Stimulated activated CD4-positive, alpha-beta T cell treated with anti-CD3 and anti-CD28 coated beads, Interleukin-4, amount 100 ng/mL, for 24 hours (primary cell): ENCODE measurements at places on chromosomes 3 and 15.

DNA sequence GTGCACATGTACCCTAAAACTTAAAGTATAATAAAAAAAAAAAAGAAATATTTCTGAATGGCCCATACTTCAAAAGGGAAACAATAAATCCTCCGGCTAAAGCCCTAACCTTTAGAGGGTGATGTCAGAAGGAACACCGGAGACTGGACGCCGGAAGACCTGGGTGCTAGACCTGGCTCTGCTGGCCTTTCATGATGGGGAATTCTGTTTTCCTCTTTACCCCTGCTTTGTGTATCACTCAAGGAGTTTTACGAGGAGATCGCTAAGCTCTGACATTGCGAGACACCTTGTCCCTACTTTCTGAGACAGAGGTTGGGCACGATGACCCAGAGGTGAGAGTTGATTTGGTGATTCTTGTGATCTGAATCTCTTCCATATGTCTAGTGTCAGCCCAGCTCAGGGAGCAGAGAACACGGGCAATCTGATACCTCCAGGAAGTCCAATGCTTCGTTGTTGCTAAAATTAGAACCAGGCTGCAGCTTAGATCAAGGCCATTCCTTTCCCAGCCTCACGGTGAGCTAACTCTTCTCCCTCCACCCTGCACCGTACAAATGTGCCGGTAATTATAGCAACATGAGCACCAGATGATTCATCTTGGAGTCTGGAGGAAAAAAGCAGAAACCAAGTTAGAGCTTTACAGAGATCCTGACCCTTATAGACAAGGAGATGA is 42.0 kb upstream of the CFAP161 start:
- DNase-seq, result no peak

DNA sequence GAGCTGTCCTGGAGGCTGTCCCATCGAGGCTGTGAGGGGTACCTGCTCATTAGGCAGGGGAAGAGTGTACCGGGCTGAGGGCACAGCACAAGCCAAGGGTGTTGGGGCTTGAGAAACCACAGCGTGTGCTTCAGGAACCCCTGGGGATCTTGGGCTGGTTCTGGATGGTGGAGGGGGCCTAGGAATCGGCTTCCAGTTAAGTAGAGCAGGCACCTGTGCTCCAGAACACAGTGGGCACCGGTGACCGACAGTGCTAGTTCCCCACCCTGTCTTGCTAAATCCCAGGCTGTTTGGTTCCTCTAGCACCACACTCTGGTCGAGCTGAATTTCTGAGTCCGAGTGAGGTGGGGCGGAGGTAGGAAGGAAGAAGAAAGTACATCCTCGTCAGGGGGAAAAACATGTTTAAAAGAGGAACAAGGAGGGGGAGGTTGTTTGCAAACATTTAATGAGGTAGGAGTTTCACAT is 29.1 kb downstream of the SLC6A6 start:
- no peak for DNase-seq

DNA sequence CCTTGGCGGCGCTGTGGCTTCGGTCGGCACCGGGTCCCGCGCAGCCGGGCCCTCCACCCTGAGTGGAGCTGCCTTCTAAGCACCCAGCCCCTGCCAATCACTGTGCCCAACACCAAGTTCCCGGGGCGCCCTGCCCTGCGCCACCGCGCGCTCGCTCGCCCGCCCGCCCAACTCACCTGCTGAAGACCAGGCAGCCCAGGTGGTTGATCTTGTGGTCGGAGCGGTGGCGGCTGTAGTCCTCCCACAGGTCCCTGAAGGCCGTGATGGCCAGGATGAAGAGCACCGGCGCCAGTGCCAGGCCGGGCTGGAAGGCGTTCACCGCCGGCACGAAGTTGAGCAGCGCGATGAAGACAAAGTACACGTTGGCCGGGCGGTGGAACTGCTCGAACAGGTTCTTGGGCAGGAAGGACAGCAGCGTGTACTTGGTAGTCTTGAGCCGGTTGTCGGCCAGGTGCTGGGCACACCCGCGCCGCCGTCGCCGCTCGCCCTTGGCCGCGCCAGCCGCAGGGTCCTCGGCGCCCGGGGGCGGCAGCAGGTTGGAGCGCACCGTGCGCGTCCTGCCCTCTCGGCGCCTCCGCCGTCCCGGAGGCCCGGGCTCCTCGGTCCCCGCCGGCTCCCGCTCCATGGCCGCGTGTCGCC is 536 bp downstream of the ATP10A start:
- peak; percentile 54 for DNase-seq

DNA sequence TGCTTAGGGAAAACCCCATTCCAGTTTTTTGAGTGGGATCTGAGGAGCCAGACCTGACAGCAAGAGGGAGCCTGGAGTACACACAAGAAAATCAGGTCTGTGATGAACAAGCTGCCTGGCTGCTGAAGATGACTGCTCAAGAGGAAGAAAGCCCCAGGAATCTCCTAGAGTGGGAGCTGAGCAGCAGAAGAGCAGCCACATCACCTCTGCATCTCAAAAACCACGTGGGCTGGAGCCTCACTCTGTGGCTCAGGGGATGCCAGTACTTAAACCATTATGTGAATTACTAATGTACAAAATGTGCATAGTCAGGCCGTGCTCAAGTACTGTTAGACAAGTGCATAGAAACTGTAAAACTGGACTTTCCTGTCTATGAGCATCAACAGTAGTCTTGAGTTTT is 52.4 kb downstream of the SLC9A9 start:
- no peak for DNase-seq

GRCh38 chr3:160464321-160464720 is 14.7 kb upstream of the TRIM59 start:
- no peak for DNase-seq

GRCh38 chr3:43632269-43632733 is 10.5 kb upstream of the ANO10 start:
- DNase-seq, result no peak

GRCh38 chr15:74400915-74401757 is 32.6 kb downstream of the SEMA7A start:
- peak; percentile 56 for DNase-seq

- no peak for DNase-seq
These were observed 320.7 kb upstream of the GOLIM4 start for GRCh38 chr3:168416446-168416845.

DNA sequence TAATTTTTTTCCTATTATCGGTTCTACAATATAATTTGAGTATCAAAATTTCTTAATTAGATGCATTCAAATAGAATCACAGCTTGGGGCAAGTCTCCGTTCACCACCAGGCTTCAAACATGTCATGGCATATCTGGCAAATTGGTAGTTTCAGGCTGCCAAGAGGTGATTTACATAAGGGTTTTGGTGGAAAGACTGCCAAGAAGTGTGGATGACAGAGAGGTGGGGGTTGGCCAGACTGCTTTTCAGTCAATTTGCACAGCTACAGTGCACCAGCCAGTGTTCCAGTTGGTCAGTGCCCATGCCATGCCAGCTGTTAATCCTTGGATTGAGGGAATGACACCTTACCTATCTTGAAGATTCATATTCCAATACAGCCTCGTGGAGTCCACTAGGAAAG is 8.4 kb upstream of the GSK3B start:
- DNase-seq, result no peak

- DNase-seq, result no peak
These were observed 123.0 kb upstream of the AGBL1 start for GRCh38 chr15:85956532-85957275.

GRCh38 chr3:88725440-88726165 is 381.8 kb upstream of the EPHA3 start:
- DNase-seq, result no peak

GRCh38 chr3:25000971-25001591 is 427.0 kb upstream of the RARB start:
- no peak for DNase-seq

DNA sequence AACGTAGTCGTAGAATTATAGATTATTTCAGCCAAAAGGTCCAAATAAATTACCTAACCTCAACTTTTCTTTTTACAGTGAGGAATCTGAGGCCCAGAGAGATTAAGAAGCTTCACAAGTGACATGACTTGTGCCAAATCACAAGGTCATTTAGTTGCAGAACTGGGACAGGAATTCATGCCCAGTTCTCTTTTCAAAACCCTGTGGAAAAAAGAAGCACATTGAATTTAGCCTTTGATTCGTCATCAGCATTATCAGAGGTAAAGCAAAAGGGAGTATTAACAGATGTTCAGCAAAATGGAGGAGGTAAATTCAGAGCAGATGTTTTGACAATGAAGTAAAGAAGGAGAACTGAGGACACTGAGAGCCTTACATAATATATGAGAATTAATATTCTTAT is 4.5 kb downstream of the SERPINI2 start:
- no peak for DNase-seq

GRCh38 chr3:161142486-161142885 is 37.3 kb upstream of the B3GALNT1 start:
- DNase-seq, result no peak

DNA sequence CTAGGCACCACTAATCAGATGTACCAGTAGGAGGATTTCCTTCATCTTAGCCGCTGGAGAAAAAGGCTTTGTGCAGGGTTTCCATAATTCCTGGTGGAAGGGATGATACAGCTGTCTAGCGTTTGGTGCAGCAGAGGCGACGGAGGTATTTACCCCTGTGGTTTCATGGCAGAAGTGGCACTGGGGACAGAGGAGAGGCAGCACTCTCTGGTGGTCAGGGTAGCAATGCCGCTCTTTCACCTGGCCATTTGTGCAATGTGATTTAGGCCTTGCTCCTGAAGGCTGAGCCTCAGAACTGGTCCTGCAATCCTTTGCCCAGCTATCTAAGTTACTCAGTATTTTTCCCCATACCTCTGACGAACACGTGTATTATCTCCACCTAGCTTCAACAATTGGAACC is 47.1 kb upstream of the BNIP2 start:
- no peak for DNase-seq

GRCh38 chr3:138331143-138331894 is 1.7 kb upstream of the NME9 start:
- DNase-seq, result no peak

DNA sequence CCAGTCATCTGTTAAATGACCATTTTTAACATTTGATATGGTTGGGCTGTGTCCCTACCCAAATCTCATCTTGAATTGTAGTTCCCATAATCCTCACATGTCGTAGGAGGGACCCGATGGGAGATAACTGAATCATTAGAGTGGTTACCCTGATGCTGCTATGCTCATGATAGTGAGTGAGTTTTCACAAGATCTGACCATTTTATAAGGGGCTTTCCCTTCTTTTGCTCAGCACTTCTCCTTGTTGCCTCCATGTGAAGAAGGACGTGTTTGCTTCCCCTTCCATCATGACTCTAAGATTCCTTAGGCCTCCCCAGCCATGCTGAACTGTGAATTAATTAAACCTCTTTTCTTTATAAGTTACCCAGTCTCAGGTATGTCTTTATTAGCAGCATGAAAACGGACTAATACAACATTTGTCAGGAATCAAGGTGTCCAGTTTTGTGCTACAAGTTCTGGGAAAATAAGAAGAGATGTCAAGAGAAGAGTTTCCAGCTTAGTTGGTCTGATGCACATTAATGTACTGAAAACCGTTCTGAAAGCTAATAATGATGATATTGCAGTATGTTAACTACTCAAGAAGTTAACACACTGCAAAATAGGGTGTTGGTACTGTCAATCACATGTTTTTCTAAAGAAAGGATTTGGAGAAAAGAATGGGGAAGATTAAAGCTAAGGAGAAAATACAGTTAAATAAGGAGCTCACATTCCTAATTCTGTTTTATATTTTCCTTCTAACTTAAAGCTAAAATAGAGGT is 67.9 kb downstream of the ATP8B4 start:
- DNase-seq, result no peak

DNA sequence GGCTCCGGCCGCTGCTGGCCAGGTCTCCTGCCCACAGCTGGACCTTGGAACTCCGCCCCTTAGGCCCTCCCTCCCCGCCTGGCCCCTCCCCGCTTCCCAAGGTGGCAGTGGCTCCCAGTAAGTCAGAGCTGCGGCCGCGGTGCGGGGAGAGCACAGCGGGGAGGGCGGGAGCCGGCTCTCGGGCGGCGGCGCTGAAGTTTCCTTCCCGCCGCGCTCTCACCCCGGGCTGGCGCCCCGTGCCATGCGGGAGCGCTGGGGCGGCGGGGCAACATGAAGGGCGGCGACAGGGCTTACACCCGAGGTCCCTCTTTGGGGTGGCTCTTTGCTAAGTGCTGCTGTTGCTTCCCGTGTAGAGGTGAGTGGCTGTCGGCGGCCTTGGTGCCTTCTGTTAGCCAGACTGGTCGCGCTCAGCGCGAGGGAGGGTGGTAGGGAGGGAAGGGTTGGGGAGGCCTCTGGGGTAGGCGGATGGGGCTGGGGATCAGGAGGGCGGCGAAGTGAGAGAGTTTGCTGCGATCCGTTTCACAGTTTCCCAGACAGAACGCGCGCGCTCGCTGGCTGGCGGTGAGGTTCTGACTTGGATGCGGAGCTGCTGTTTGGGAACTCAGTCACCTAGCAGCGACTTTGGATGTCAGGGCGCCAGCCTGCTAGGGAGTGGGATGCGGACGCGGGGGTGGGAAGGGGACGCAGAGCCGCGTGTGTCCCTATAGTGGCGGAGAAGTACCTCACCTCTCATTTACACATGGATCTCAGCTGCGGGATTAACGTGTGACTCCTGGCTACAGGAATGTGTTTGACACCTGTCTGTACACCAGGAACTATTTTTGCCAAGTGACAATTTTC is 145.5 kb upstream of the UMPS start:
- DNase-seq, result peak; percentile 18

DNA sequence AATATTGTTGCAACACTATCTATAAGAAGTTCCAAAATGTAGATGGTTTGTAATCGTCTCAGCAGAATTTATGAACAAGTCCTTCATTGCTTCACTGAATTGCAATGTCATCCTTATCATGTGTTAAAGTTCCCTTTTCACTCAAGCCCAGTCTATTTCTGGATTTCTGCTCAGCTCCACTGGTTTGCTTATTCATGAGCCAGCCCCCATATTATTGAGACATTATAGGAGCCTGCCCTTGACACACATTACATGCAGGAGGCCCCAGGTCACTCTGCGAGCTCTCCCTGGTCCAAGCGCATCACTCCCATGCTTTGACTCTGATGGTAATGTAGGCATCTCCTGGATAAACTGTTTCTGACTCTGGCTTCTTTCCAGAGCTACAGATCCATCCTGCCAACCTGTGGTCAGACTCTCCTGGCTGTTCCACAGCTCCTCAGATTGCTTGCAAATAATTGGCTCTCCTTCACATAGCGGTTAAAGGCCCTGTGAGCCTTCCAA is 56.9 kb downstream of the ABTB1 start:
- DNase-seq, result no peak

GRCh38 chr3:48573973-48574585 is 10.5 kb upstream of the UCN2 start:
- DNase-seq, result no peak

GRCh38 chr3:38131621-38132369 is 5.1 kb downstream of the ACAA1 start:
- peak; percentile 22 for DNase-seq
